ENCODE measurements at places on chromosomes 5 and 9. TPM values are rescaled to one million over a fixed set of nuclear protein-coding genes. Genes with fewer than 3 reads are reported as not detected.

- DNase-seq = no peak
These were observed 5.5 kb upstream of the VAV2 start for GRCh38 chr9:133997584-133997983.

SOHLH1 gene
- not detected for total RNA-seq

SCGB3A2 gene
- total RNA-seq = not detected

CCDC107 gene
- 38.0 TPM for total RNA-seq

- no peak for DNase-seq
These were observed 93.1 kb downstream of the MED27 start for GRCh38 chr9:131986576-131986975.

All from umbilical cord (tissue), 2 donors.